NCI-H146 (cell line): ENCODE measurements at places on chromosomes 1 and 21.

GRCh38 chr1:219537223-219537631 lies 75.7 kb downstream of the ZC3H11B start:
- DNase-seq: no peak

DNA sequence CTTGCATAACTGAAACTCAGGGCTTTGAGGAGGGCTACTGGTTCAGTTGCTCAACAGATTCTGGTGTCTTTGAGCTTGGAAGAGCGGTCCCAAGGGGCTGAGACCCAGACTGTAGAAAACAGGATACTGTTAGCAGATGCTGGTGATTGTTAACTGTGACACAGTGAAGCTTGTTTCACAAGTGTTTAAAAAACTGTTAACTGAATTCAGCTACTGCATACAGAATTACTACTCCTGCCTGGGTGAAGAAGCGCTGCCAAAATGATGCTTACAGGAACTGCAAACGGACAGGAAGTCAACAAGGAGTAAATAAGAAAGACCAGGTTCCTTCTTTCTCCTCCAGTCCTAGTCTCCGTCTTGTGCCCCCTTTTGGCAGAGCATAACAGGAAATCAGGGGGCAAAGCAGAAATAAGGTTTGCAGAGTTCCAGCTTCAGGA lies 195.3 kb upstream of the USP25 start:
- no peak for DNase-seq

DNA sequence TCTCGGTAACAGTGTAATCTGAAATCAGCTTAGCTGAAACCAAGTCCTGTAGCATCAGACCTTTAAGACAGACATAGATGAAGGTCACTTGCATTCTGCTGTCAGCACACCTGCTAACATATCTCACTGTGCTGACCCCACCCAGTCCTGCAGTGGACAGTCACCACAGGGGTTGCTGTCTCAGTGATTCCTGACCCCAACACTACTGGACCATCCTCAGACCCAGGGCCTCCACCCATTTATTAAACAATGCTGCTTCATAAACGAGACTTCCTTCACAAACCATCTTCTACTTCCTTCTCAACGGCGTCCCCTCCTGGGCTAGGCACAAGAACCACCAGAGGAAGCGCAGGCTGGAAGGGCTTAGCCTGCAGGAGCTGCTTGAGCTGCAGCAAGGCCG lies 17.8 kb upstream of the LSS start:
- DNase-seq: no peak

DNA sequence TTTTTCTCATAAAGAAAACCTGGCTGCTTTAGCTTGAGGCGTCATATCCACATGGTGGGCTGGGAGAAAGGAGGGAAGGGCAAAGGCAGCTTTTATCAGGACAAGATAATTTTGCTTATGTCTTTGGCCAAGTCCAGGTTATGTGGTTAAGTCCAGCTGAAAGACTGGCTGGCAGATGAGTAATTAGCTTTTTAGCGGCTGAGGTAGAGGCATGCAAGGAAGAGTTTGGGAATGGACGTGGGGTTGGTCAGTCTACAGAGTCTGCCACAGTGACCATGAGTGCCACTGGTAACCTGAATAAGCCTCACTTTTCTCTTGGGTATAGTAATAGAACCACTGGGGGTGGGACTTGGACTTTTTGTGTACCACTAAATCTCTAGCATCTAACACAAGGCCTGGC lies 39.8 kb downstream of the NEK7 start:
- DNase-seq: no peak

- DNase-seq: no peak
These were observed 2.5 kb downstream of the AGL start for GRCh38 chr1:99852648-99853047.

DNA sequence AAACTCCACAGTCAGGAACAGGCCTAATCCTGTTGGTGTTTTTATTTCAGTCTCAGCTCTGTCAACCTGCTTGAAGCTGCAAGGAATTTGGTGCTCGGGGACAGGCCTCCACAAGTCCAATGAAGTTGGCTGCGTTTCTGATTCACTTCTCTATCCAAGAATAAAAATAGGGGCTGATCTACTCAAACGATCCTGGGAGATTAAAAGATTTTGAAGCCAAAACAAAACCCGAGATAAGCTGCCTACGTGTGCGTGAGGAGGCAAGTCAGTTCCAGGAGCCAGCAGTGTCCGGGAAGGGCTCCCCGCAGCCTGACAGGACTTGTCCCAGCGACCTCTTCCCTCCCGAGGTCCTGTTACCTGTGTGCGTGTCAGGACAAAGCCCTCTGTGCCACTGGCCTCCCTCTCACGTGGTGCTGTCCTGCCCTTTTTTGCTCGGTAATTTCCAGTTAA lies 98.0 kb downstream of the ETS2 start:
- DNase-seq: no peak

DNA sequence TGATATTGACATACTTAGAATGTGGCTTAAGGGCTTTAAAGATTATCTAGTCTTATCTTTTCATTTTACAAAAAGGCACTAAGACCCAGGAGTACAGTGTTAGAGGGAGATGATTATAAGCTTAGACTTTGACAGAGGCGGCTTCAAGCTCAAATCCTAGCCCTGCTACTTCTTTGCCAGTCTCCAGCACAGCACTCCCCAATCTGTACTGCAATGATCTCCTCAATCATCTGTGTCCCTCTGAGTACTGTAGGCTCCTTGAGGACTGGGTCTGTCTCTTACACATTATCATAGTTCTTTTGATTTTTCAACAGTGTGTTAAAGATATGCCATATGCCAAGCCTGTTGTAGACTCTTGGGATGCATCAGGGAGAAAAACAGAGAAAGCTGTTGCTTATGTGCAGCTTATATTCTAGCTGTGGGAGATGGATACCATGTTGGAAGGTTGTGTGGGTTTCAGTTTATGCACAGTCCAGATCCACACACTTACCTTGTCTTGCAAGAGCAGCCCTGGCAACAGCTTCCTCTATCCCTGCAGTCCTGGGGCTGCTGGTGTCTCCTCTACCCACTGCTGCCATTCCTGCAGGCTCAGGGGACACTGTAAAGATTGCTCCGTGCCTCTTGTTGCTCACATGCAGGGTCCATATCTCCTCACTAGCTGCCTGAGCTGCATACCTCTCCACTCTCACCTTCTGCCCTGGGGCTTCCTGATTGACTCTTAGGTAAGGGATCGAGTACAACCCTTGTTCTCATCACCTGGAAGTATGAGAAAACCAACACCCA lies 103.9 kb upstream of the TSPAN2 start:
- no peak for DNase-seq

DNA sequence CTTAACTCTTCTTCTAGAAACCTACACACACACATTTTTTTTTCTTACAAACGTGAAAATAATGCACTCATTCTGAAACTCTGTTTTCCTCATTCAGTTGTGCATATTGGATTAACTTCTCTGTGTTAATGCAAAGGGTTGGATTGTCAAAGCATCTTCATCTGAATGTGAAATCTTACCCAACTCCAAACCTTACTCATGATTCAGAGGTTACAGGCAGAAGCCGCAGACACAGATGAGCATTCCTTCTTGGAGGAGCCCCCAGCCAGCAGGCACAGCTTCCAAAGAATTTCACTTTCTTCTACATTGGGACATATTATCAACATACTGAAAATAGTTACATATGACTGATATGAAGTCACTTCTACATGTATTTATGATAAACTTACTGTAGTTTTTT lies 15.7 kb downstream of the PATJ start:
- DNase-seq: no peak

DNA sequence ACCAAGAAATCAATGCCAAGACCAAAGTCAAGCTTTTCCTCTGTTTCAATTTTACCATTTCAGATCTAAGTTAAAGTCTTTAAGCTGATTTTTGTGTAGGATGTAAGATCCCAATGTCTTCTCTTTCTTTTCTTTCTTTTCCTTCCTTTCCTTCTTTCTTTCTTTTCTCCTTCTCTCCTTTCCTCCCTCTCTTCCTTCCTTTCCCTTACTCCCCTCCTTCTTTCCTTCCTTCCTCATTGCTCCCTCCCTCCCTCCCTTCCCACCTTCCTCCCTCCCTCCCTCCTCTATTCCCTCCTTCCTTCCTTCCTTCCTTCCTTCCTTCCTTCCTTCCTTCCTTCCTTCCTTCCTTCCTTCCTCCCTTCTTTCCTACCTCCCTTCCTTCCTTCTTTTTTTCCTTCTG lies 197.5 kb downstream of the KCNT2 start:
- no peak for DNase-seq
